ENCODE measurements at places on chromosomes 6 and 20. TPM values are rescaled to one million over a fixed set of nuclear protein-coding genes. Genes with fewer than 3 reads are reported as not detected.

Gene IPCEF1
- not detected for total RNA-seq

Gene TREML2
- total RNA-seq: not detected

Gene TCP11
- not detected for total RNA-seq

Gene TPD52L1
- 5.2 TPM for total RNA-seq

Gene CFAP206
- 0.39 TPM for total RNA-seq

Gene OR12D3
- total RNA-seq: not detected

Gene VTA1
- total RNA-seq: 58.0 TPM

Gene LPA
- not detected for total RNA-seq

Gene OLIG3
- not detected for total RNA-seq

Gene WFDC2
- 0.26 TPM for total RNA-seq

Gene STMND1
- total RNA-seq: not detected

Gene SLC22A1
- total RNA-seq: not detected

Gene SYCP2L
- not detected for total RNA-seq

Gene GINS1
- total RNA-seq: 12.9 TPM

Gene TBX18
- total RNA-seq: 7.0 TPM

Gene SNX9
- 29.1 TPM for total RNA-seq

Gene FAM83C
- not detected for total RNA-seq
